ENCODE measurements at places on chromosomes 11 and 22.
A peak's percentile ranks its signal among the peaks of the same experiment; 100 is the strongest.

GRCh38 chr22:37546437-37547250 lies 13.6 kb upstream of the CDC42EP1 start:
- peak; percentile 92 for DNase-seq

DNA sequence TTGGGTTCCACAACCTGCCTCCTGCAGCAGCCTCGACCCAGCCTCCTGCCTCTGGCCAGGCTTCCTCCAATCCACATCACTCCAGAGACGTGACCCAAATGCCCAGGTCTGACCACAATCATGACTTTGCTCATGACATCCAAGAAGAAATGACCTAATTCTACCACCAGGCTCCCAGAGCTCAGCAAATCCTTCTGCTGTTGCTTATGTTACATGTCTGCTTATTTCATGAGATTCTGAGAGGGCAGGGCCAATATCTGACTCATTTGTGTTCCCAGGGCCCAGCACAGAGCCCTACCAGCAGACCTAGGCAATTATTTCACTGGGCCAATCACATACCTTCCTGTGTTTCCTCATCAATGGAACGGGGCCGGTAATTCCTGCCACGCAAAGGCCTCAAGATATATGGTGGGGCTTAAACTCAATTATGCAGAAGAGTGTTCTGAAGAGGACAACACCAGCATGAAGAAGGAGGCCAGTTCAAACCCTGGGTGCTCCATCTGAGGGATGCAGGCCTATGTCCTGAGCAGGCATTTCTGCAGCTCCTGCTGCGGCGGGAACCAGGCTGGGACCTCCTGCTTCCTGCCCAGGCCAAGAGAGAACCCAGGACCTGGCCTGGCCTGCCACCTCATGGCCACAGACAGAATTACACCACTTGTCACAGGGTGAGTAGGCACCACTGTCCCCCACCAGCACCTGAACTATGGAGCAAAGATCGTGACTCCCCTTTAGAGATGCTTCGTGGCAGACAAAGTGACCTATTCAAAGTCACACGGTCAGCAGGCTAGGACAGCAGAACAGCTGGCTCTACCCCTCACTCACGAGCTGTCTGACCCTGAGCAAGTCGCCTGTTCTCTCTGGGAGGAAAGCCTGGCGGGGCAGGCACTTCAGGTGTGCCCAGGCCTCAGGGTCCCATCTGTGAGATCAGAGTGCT lies 5.9 kb downstream of the CENPM start:
- DNase-seq = peak; percentile 93

GRCh38 chr11:24588081-24588480 lies 91.2 kb downstream of the LUZP2 start:
- DNase-seq = peak; percentile 47

DNA sequence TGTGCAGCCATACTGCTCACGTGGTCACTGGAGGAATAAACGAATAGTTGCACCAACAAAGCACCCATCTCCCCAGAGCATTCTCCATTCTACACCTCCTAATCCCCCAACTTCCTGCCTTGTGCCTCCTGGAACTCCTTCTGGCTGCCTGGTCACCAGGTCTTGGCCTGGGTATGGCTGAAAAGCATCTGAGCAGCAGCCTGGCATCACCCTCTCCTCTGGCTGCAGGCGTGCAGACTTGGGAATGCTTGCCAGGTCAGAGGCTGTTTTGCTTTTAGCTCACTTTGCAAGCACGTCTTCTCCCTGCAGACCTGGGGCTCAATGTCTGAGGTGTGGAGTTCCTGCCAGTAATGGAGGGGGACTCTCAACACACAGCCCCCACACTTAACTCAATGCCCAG lies 33.3 kb upstream of the KCNJ11 start:
- no peak for DNase-seq

GRCh38 chr11:67291481-67292381 lies 2.6 kb downstream of the ANKRD13D start:
- no peak for DNase-seq

GRCh38 chr11:78449866-78450265 lies 32.2 kb upstream of the GAB2 start:
- peak; percentile 31 for DNase-seq

DNA sequence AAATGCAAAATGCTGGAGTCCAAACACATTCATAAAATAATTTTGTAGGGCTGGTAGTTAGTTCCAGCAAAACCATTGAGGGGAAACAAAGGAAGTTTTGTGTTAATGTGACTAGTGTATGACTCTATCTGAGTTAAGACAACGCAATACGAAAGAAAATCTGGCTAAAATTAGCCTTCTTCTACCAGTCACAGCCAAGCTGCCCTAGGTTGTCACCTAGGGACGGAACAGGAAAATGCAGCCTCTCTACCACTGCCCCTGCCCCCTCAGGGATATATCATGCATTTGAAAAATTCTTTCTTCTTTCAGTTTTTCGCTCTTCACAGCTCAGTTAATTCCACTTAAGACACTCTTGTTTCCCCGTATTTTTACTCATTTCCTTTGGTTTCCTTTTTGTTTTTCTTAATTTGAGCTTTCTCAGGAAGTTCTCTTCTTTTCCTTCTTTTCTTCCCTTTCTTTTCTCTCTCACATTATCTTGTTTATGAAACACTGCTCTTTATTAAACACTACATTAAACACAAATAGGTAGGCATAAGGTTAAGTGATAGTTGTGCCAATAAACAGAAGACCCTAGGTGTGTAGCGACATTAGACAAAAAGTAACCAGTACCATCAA lies 30.6 kb downstream of the KIRREL3 start:
- no peak for DNase-seq

GRCh38 chr11:46896719-46897406 lies 21.5 kb downstream of the LRP4 start:
- DNase-seq = peak; percentile 79

GRCh38 chr11:93482556-93482955 lies 60.6 kb downstream of the SMCO4 start:
- no peak for DNase-seq

- no peak for DNase-seq
These were observed 14.2 kb downstream of the PTDSS2 start for GRCh38 chr11:464316-464715.

DNA sequence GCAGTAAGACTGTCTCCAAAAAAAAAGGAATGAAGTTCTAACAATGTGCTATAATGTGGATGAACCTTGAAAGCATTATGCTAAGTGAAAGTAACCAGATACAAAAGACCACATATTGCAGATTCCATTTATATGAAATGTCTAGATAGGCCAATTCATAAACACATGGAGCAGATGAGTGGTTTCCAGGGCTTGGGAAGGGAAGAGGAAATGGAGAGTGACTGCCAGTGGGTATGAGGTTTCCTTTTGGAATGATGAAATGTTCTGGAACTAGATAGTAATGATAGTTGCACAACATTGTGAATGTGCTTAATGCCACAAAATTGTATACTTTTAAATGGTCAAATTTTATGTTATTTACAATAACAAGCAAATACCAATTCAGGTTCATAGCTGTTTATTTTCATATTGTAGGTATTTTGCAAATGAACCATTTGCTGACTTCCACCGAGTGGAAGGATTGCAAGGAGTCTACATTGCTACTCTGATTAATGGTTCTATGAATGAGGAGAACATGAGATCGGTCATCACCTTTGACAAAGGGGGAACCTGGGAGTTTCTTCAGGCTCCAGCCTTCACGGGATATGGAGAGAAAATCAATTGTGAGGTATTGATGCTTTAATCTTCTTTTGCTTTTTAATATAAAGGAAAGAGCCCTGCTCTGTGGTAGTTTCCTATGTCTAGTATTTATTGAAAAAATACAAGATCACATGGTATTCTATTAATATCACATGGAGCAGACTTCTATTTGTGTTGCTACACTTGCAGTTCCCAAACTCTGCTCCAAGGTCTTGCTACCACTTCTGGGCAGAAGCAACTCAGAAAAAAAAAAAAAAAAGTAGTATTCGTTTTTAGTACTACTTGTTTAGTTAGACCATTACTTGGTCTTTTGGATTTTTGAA lies 67.7 kb upstream of the SORL1-AS1 start:
- DNase-seq = peak; percentile 33

GRCh38 chr11:131686836-131687235 lies 316.4 kb downstream of the NTM start:
- DNase-seq = no peak

- DNase-seq = peak; percentile 94
These were observed 16.4 kb upstream of the PAMR1 start for GRCh38 chr11:35541621-35542375.

GRCh38 chr11:122046846-122047245 lies 69.2 kb downstream of the BLID start:
- peak; percentile 58 for DNase-seq

DNA sequence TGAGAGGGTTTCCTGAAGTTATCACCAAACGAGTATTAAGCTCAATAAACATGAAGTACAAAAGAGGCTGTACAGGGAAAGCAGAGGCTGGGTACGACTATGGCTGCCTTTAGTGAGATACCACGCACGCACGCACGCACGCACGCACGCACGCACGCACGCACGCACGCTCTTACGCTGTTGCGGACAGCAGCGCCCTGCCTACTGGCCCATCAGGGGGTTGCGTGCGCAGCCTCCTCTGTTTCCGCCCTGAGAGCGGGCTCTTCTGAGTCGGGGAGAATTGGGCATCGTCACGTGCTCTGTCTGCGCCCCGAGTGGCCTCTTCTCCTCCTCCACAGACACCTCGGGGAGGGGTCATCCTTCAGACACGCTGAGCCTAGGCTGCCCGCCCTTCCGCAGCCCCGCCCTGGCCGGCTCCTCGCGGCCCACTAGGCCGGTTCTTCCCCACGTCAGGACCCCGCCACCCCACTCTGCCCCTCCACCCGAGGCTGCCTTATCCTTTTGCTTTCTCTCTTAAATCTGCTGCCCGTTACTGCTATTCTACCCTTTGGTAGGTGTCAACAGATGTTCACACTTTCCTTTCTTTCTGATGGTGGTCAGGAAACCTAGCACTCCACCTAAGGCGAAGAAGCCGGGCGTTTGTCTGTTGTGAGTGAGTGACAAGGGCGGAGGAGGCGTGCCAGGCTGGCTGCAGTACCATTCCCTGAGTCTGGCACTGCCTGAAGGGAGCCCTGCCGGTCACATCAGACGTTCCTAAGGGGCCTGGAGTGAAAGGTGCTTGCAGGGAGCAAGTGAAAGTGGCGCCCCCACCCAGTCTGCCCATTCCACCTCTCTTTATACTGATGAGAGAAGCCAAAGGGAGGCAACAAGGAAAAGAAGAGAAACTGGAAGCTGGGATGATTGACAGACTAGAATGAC lies 300.4 kb upstream of the B3GAT1 start:
- no peak for DNase-seq

DNA sequence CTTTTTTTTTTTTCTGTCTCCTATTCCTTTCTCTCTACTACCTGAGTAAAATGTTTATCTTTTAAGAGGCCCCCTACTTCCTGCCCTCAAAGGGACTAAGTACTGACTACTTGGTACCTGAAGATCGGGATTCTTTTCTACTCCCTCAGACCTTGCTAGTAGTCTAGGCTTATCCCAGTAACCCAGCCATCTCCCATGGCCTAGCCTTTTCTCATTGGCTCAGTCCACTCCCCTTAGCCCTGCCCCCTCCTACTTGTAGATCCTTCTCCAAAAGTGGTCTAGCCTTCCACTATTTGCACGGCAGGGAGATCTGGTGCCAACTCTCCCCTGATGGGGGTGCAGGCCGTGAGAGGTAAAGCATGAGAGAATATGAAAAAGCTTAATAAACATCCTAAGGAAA lies 133.7 kb downstream of the RCN1 start:
- no peak for DNase-seq

- no peak for DNase-seq
These were observed 65.8 kb upstream of the NECTIN1 start for GRCh38 chr11:119794756-119795155.

GRCh38 chr11:129696309-129696989 lies 119.2 kb upstream of the TMEM45B start:
- DNase-seq = no peak

DNA sequence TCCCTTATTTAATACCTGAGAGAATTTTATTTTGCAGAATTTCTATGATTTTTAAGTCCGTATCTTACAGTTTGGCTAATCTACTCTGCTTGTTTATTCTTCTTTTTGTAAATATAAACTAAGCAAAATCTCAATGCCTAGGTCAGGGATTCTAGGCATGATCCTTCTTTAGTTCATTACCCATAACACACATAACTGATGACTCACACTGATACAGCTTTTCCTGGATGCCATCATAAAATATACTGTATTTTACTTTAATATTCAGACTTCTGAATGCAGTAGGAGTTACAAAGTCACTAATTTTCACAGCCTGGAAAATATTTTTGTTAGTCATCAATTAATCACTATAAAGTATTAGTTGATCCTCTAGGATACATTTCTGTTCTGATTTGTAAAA lies 898.2 kb upstream of the RAG2 start:
- peak; percentile 17 for DNase-seq

DNA sequence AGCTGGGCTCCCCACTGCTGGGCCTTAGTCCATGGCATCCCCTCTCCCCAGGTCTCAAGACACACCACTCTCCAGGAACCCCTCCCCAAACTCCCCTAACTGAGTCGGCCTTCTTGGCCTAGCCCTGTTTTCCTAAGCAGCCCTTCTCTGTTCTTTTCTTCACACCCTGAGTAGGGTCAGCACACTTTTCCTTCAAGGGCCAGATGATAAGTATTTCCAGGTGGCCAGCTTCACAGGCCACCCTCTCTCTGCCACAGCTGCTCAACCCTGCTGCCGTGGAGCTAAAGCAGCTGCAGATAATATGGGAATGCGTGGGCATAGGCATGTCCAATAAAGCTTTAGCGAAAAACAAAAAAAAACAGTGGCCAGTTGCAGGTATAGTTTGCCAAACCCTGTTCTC lies 24.1 kb downstream of the DGCR2 start:
- DNase-seq = no peak

GRCh38 chr11:118530683-118531596 lies at the start of gene TMEM25:
TMEM25 (plus strand) TSS chr11:118531192; CDS start chr11:118531802, 610 bp downstream.
- peak; percentile 53 for DNase-seq

- no peak for DNase-seq
These were observed 28.9 kb upstream of the ACER3 start for GRCh38 chr11:76831686-76832310.

DNA sequence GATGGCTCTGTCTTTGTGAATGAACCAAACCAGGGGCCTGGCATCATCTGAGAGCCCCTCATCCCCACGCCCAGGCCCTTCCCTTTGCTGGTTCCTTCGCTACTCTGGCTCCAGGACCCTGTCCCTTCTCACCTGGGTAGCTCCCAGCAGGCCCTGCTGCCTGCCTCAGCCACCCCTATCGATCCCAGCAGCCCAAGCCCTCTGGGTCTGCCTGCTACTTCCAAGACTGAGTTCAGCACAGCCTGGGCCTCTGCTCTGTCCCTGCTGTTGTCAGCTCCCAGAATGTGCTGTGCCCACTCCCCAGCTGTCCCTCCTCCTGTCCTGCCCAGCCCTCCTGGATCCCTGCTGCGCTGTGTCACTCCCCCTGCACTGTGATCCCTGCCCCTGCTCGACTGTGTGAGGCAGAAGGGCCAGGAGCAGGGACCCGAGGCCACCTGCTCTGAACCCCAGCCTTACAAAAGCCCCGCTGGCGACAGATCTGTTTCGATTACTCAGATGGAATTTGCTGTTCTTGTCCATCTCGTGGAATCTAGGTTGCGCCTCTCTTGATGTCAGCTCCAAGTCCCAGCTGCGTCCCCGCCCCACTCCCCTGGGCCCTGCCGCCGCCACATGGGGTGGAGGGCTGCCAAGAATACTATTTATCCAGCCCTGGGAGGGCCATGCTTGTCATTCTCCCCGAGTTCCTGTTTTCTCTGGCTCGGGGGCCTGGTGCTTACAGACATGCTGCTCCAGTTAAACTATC lies 13.0 kb downstream of the MRPL21 start:
- DNase-seq = peak; percentile 93
